ENCODE measurements at places on chromosomes 2 and 18. TPM values are rescaled to one million over a fixed set of nuclear protein-coding genes. Genes with fewer than 3 reads are reported as not detected.

Gene ZNF385B
- total RNA-seq: 51.3 TPM

Gene OBSL1
- total RNA-seq: 65.0 TPM

Gene STK36
- 40.1 TPM for total RNA-seq

Gene ARHGAP25
- total RNA-seq: 16.5 TPM

Gene GATA6
- 20.6 TPM for total RNA-seq

Gene RMND5A
- total RNA-seq: 27.8 TPM

Gene DNER
- 1.9 TPM for total RNA-seq

Gene IL36G
- total RNA-seq: not detected

Gene L3MBTL4
- 10.1 TPM for total RNA-seq

Gene TMEM178A
- 1.5 TPM for total RNA-seq

Gene FSHR
- not detected for total RNA-seq

Gene CCDC178
- 0.73 TPM for total RNA-seq

Gene TDRD15
- total RNA-seq: not detected

Gene KLHL14
- 0.20 TPM for total RNA-seq

Gene OTX1
- total RNA-seq: 0.55 TPM

Gene TTR
- not detected for total RNA-seq

Gene MEIS1
- 54.3 TPM for total RNA-seq

Gene TMEM163
- 48.4 TPM for total RNA-seq

Gene GYPC
- 44.0 TPM for total RNA-seq

Gene SLC19A3
- total RNA-seq: 6.2 TPM

Gene FOXI3
- not detected for total RNA-seq

Gene EDAR
- 0.47 TPM for total RNA-seq

Gene CAPN13
- total RNA-seq: 14.9 TPM

Gene CSRNP3
- total RNA-seq: 5.5 TPM

Gene STAM2
- total RNA-seq: 34.2 TPM

Gene UGT1A5
- 0.10 TPM for total RNA-seq

Gene VRK2
- 28.0 TPM for total RNA-seq

Gene HOXD1
- total RNA-seq: 5.9 TPM

Gene TUBA3E
- total RNA-seq: not detected

Gene GCG
- total RNA-seq: not detected

Gene SCG2
- total RNA-seq: 0.71 TPM

Gene PRKRA
- total RNA-seq: 45.4 TPM

Gene CPLX4
- not detected for total RNA-seq

Gene UGGT1
- total RNA-seq: 55.5 TPM

Gene EVA1A
- total RNA-seq: 23.2 TPM

Gene FKBP1B
- total RNA-seq: 18.7 TPM

Gene GORASP2
- total RNA-seq: 80.7 TPM

Gene AFTPH
- 33.7 TPM for total RNA-seq

Gene MATN3
- 3.7 TPM for total RNA-seq

Gene REL
- 21.0 TPM for total RNA-seq

Gene RBM43
- 6.2 TPM for total RNA-seq

Gene HOXD10
- not detected for total RNA-seq

Gene SERPINB10
- total RNA-seq: not detected
